ENCODE measurements at places on chromosomes 1 and 21.

GRCh38 chr1:66502086-66502485 lies 31.9 kb upstream of the SGIP1 start:
- no peak for DNase-seq

DNA sequence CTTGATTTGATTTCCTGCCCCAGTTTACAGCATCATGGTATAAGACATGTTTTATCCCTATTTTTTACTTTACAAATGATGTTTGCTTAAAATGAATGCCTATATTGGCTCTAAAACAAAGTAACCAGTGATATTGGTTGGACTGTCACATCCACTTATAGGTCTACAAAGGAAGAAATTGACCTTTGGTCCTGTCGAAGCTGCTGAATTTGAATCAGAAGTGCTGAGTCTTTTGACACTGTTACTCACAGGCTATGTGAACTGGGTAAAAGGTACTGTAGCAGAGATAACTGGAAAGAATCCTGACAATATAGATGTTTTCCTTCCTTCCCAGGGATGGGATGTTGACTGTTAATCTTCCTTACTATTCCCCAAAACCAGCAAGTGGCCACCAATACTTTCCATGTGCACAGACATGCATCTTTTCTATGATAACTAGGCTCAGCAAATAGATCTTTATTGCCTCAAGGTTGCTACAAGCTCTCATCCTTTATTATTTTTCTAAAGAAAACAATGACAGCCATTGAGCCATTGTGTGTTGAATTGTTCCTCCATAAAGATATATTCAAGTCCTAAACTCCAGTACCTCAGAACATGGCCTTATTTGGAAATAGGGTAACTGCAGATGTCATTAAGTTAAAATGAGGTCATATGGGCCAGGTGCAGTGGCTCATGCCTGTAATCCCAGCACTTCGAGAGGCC lies 175.9 kb upstream of the NR5A2 start:
- no peak for DNase-seq

- no peak for DNase-seq
These were observed 418.8 kb downstream of the SIPA1L2 start for GRCh38 chr1:232211149-232211548.

DNA sequence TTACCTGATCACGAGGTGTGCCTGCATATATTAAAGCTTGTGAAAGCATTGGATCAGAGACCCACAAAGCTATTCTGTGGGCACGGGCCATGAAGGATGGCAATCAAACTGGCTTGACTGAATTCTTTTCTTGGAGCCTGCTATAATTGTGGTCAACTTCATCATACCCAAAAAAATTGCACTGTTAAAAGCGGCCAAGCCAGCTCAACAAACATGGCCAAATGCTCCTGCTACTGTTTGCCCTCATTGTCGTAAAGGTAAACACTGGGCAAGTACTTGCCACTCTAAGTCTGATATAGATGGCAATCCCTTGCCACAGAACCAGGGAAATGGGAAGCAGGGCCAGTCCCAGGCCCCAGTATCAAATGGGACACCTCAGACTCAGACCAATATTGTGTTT lies 6.6 kb upstream of the GSTM5 start:
- DNase-seq, result no peak

- no peak for DNase-seq
These were observed 363.5 kb downstream of the PTPRU start for GRCh38 chr1:29599826-29600225.

GRCh38 chr21:28427394-28428022 lies 565.2 kb downstream of the LTN1 start:
- no peak for DNase-seq

DNA sequence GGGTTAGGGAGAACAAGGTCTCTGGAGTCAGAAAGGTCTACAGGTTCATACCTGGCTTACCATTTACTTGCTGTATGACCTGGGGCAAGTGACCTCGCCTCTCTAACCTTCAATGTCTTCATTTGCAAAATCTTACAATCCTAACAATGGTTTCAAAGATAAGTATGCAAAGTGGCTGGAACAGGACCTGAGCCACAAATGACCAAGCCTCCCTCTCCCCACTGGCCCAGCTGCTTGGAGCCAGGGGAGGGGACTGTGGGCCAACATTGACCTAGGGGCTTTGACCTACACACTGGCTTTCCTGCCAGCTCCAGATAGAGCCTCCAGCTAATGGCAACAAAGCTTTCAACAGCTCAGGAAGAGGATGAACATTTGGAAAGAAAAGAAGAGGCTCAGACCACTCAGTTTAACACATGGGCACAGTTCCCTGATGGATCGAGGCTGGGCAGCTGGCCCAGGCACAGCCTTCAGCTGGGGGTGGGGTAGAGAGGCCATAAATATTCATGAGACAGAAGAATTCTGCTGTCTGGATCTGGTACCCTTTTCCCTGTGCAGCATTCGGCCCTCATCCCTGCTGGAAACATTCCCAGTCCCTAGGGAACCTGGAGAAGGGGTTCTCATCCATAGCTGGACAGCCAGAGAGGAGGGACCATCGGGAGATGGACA lies 12.9 kb downstream of the PTAFR start:
- no peak for DNase-seq

GRCh38 chr1:145795257-145795881 lies 28.5 kb downstream of the RNF115 start:
- DNase-seq, result no peak

DNA sequence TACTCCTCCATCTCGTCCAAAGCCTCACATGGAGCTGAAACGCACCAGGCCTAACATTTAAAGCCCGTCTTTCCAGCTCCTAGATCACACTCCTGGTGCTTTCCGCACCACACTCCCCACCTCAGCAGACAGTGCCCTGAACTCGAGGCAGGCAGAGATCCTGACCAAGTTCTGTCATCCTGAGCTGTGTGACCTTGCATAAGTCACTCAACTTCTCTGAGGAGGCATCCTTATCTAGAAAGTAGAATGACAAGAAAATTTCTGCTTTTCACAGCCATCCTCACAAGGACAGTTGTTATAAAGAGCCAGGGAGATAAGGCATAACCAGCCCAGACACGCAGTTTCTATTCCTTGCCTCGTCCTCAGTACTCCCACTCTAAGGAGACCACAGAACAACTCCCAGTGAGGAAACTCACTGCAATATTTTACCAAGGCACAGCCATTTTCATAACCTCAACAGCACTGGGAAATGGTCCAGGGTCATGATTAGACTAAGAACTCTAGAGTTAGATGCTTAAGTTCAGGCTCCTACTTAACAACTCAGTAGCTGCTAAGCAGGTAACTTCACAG lies 3.1 kb downstream of the LRP8 start:
- DNase-seq, result no peak

DNA sequence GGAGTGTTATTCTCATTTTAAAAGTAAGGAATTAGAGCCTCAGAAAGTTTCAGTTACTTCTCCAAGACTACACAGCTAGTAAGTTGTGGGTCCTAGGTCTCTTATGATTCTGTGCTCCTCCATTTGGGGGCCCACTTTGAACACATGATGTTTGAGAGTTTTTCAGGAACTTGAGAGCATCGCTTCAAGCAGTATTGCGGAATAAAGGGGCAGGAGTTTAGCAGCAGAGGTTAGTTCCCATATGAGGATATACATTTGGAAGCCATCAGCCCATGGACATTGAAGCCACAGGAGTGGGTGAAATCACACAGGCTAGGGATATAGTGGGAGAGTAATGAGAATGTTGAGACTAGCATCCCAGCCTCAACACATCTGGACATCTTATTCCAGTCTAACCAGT lies 143.2 kb downstream of the RASAL2 start:
- no peak for DNase-seq

DNA sequence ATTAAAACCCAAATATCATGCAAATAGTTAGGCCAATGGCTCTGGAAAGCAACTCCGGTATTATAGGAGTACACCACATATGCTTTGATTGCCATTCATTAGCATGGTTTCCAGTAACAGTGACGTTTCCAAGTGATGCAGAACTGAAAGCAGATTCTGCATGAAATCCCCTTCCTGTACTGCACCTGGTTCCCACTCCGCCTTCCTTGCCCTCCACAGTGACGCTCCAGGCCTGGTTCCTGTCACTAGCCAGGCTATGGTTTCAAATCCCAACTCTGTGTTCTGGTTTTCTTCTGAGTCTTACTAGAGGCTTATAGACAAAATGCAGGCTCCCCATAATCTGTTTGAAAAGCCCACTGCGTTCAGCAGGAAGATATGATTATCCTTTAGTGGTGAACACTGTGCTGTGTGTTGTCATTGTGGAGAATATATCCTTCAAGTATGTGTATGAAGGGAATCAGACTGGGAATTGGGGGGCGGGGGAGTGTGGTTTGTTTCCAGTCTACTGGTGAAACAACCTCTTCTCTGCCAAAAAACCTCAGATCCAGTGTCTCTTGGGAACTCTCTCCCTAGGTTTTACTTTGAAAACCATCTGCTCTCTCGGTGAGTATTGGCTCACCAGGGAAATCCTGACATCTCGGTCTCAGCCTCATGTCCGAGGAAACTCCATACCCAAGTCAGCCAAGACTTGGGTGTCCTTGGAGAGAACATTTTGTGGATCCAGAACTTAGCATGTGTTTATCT lies 78.7 kb downstream of the TYW3 start:
- no peak for DNase-seq

GRCh38 chr1:17205652-17206051 lies 724 bp downstream of the PADI1 start:
- DNase-seq, result no peak

DNA sequence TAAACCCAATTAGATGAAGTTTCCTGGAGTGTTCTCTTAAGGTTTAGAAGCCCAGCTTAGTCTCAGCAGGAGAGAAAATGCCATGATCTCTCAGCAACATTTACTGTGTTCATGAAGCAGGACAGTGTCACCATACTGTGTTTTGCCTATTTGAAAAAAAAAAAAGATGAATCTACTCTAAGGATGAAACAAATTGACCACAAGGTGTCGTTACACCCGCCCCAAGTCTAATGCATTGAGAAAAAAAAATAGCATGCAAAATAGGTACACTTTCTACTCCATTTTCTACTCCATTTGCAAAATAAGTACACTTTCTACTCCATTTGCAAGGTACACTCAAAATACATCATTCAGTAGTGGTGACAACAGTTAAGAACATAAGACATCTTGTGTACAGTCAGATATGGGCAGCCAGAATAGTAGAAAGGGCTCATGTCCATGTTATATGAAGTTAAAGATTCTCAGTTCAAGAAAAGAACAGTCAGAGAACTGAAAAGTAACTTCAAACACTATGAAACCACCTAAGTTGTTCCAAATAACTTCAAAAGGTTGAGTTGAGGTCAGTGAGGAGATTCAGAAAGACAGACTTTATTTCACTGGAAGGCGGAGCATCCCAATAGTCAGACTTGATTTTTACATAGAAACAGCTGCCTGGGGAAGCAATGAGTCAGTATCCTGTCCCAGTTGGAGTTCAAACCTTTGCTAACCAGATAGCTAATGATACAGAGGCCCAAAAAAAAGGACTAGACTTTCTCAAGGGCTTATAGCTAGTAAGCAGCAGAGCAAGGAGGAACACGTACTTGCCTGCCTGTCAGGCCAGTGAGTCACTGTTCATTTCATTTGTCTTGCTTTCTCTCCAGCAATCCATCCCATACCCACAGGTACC lies 13.3 kb downstream of the PLPPR5 start:
- peak; percentile 77 for DNase-seq

GRCh38 chr21:31713973-31714740 lies 17.8 kb downstream of the SCAF4 start:
- no peak for DNase-seq

DNA sequence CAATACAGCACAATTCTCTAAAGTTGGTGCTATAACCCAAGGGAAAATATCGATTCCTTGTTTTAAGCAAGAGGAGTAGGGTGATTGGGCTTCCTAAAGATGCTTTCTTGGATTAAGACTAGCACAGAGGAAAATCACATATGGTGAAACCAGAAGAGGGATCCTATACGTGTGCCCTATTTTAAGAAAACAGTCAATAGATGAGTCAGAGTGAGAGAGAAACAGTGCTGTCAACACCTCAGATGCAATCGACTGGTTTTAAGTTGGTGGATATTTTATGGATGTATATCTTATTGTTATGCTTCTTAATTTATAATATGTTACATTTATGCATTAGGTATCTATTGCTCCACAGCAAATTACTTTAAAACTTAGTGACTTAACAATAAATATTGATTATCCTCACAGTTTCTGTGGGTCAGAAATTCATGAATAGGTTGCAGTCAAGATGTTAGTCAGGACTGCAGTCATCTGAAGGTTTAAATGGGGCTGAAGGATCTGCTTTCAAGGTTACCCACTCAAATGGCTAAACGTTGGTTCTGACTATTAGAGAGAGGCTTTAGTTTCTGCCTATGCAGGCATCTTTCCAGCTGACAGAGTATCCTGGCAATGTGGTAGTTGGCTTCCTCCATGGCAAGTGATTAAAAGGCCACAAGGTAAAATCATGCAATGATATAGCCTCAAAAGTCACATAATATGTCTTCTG lies 61.6 kb upstream of the DEPDC1 start:
- DNase-seq, result no peak

GRCh38 chr1:117600966-117601365 lies 4.9 kb upstream of the TENT5C start:
- DNase-seq, result no peak

DNA sequence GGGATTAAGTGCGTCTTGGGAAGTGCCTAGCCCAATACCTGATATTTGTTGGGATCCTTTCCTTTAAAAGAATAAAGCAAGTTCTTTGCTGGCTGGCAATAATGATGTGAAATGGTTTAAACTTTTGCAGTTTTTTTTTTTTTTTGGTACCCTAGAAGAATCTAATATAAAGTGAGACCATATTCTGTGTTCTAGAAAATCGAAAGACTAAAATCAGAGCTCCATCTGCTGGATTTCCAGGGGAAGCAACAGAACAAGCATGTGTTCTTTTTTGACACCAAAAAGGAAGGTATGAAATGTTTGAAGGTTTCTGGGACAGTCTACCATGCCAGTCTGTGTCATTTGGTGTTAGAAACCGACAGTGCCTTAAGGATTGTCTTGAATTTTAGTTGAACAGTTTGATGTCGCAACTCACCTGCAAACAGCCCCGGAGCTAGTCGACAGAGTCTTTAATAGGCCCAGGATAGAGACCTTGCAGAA lies 6.4 kb downstream of the UTP11 start:
- no peak for DNase-seq

DNA sequence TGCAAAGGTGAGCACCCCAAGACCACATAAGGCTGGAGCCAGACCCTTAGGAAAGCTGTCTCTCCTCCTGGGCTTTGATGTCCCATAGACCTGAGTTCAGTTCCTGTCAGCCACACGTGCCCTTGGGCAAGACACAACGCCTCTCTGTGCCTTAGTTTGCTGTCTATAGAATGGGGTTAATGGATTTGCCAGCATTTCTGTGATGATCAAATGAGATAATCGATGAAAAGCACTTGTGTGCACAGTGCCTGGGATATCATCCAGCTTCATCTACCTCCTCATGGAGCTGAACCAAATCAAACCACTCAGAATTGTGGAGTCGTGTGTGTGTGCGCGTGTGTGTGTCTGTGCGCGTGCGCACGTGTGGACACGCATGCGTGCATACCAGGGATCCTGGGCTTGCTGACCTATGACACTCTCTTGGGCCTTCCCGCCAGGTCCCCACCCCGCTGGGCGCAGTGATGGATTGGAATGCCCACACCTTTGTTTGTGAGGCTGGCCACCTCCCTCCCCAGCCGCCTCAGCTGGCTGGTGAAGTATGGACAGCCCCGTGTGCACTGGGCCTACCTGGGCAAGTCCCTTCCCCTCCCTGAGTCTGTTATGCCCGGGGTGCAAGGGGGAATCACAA lies 5.2 kb downstream of the TTC22 start:
- DNase-seq, result no peak

- DNase-seq, result no peak
These were observed 118.9 kb upstream of the COL6A1 start for GRCh38 chr21:45862543-45863207.

GRCh38 chr1:90475631-90476030 lies 241.5 kb downstream of the BARHL2 start:
- peak; percentile 19 for DNase-seq
